ENCODE measurements at places on chromosomes 2 and 18.

DNA sequence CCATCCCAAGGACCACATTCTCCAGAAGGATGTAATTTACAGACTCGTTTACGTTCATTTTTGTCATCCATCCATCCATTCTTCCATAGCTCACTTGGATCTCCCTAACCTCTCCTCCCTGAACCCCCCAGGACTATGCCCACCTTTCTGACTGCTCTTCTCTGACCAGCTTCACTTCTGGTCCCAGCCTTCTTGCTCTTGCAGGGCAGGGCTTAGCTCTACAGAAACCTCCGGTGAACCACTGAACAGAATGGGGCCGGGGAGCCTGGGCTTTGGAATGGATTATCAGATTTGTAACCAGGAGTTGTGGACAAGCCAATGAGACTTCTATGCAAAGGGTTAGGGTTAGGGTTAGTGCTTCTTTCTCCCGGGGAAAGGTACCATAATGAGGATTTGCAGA is 95.0 kb downstream of the TGFA start:
- peak; percentile 4 for DNase-seq

- DNase-seq = no peak
Measured at GRCh38 chr2:42084231-42084671, 36.4 kb downstream of the PKDCC start.

DNA sequence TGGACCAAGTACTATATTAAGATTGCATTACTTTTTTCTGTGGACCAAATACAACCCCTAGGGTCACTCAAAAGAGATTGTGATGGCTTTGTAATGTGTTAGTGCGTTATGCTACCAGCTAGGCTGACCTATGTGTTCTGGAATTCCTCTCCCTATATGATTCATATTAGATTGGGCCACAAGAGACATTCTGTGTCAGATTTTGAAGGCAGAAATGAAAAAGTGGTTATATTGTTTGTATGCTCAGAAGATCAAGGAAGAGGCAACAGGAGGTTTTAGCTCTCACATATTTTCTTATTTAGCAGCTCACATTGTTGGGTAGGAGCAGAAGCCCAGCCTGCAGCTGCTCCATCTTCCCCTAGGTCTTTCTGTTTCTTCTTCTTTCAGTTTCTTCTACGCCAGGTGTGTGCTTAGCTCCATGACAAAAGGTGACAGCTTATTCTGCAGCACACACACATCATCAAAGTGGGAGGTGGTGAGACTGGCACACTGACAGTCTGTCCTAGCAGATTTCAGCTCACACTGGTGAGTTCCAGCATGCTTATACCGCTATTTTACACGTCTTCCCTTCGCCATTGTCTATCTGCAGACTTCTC is 156.8 kb upstream of the UBE2E3 start:
- no peak for DNase-seq

DNA sequence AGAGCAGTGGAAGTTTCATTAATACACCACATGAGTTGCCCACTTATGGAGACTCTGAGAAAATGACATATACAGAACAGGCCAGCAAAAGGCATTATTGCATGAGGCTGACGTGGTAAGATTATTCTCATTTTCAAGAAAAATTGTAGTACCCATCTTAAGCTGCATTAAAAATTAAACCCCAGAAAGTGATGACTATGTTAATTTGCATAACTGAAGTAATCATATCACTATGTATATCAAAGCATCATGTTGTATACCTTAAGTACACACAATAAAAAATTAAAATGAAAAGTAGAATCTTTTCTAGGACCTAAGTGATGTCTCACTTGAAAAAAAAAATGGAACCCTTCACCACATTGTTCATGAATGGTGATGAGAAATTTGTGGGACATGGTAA is 32.0 kb downstream of the DNAH6 start:
- DNase-seq = no peak

DNA sequence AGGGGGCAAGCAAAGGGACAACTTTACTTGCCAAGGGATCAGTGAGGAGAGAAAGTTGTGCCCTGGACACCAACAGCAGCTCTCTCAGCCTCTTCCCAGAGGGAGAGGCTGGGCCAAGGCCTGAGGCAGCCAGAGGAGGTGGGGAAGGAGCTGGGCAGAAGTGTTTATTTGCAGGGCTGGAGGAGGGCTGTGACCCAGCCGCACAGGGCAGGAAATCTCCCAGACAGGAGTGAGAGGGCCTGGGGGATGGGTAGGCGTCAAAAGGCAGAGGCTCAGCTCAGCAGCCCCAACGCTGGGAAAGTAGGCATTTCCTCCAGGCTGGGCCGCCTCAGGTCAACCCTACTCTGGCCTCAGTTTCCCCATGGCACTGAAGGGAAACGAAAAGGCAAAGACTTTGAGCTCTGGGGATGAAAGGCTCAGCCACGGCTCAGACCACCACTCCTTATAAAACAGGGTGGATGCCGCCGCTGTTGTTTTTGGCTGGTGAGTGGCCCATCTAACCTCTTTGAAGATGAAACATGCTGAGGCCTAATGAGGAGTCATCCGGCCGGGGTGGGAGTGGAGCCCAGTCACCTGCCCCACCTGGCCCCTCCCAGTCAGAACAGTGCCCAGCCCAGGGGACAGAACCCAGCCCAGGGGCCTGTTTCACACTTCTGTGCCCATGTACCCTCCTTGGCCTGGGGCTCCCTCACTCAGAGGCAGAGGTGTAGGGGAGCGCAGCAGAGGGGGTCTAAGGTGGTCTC is 21.9 kb upstream of the SEMA4C start:
- no peak for DNase-seq

- no peak for DNase-seq
Measured at GRCh38 chr2:132790207-132790785, 120.3 kb upstream of the LYPD1 start.
